ENCODE measurements at places on chromosomes 4 and X. TPM values are rescaled to one million over a fixed set of nuclear protein-coding genes. Genes with fewer than 3 reads are reported as not detected.

GRCh38 chrX:19649226-19649995 lies 134.1 kb upstream of the MAP3K15 start:
- no peak for DNase-seq

- no peak for DNase-seq
Measured at GRCh38 chr4:165209796-165210195, 2.4 kb downstream of the KLHL2 start.

GRCh38 chr4:126541820-126542219 lies 1090.9 kb upstream of the INTU start:
- no peak for DNase-seq

GRCh38 chrX:68878977-68879645 lies 50.3 kb downstream of the EFNB1 start:
- DNase-seq = no peak

DNA sequence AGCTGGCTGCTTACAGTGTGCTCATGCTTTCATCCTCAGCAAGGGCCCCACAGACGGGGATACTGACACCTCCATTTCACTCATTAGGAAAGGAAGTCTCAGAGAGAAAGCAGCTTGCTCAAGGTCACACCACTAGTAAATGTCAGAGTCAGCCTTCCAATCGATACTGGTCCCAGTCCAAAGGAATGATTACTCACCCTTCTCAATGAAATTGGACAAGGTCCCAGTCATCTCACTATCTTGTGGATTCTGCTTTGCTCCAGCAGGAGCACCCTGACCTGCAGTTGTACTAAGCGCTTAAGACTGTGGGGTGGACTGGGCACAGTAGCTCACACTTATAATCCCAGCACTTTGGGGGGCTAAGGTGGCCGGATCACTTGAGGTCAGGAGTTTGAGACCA lies 132.2 kb upstream of the SLC34A2 start:
- DNase-seq = no peak

DNA sequence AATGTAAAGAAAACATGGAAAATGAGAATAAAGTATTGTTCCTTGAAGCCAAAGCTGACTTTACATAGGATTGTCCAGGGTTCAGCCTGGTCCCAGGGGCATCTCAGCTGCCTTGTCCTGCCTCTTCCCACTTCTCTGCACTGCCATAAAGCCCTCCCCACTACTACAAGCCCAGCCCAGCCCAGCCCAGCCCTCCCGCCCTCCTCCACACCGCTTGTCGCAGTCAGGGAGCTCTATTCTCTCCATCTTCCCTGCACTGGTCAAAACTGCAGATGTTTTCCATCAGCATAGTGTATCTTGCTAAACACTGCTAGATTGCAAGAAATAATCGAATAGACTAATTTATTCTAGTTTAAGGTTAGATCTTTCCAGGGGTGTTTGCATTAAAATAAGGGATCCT lies 100.3 kb downstream of the TENM3 start:
- DNase-seq = no peak

- no peak for DNase-seq
Measured at GRCh38 chr4:163941221-163941905, 446.9 kb downstream of the TMA16 start.

- no peak for DNase-seq
Measured at GRCh38 chr4:112403101-112403945, 106.2 kb downstream of the ALPK1 start.

DNA sequence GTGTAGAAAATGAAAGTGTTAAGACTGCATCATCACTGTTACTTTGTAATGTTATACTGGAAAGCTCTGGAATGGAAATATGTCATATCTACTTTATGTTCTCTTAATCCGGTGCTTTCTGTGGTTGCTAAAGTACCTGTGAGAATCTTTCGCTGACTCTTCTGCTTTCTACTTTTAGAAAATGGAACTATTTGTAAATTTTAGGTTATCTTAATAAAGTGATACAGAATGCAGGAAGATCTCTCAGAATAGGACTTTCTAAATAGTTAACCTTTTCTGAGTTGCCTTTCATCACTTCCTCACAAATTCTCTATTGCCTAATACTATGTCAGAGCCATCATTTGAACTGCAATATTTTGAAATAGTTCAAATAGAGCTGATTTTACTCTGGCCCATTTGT lies 69.3 kb downstream of the BMP2K start:
- DNase-seq = no peak

The GLRA3 gene
- total RNA-seq = not detected

The THOC2 gene
- total RNA-seq = 75.8 TPM

DNA sequence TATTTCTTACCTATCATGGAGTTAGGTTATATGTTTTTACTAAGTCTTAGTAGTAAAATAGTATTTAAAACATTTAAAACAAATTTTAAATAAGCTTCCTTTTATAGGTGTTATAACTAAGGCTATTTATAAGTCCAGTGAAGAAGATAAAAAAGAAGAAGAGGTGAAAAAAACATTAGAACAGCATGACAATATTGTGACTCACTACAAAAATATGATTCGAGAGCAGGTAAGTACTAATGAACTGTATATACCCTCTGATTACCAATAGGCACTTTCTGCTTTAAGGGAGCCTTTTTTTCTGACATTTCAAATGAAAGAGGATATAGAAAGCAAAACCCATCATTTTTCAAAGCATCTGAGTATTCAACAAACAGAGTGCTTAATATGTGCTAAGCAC lies 76.6 kb downstream of the USO1 start:
- no peak for DNase-seq

The SLC25A43 gene
- total RNA-seq = 31.2 TPM

GRCh38 chr4:105591573-105591972 lies 39.2 kb downstream of the ARHGEF38 start:
- DNase-seq = no peak

DNA sequence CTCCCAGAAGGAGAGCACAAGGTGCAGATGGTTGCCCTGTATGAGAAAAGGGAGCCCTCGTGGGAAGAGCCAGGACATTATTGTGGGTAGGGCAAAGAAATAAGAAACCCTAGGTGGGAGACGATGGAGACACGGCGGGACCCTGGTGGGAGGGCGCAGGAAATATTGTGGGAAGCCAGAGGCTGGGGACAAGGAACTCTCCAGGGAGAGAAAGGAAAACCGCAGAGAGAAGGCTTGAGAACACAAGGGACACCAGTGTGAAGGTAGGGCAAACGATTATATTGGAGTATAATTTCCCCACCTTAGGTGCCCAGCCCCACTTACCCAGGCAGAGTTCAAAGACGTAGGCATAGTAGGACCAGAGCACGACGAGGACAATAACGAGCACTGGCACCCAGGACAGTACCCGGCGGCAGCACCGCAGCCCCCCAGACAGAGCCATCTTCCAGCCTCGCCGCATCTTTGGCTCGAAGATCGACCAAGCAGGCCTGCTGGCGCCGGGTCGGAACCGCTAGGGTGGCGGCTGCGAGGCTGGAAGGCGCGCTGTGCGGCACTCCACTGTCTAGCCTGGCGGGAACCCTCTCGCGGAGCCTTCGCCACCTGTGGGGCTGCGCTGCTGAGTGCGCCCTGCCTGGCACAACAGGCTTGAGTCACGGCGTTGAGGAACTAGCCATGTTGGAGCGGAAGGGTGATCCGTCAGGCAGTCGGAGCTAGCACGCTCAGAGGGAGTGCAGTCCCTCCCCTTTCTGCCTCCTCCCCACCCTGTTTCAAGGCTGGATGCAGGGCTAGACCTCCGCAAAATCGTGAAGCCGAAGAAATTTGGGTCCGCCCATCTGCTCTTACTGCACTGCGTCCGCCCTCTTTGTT lies at the start of gene ZDHHC15:
Gene ZDHHC15, minus strand, starts transcription at position 473 of the 867 bp plus-strand sequence. Its CDS starts 13 bp downstream, at position 460.
- peak; percentile 31 for DNase-seq

DNA sequence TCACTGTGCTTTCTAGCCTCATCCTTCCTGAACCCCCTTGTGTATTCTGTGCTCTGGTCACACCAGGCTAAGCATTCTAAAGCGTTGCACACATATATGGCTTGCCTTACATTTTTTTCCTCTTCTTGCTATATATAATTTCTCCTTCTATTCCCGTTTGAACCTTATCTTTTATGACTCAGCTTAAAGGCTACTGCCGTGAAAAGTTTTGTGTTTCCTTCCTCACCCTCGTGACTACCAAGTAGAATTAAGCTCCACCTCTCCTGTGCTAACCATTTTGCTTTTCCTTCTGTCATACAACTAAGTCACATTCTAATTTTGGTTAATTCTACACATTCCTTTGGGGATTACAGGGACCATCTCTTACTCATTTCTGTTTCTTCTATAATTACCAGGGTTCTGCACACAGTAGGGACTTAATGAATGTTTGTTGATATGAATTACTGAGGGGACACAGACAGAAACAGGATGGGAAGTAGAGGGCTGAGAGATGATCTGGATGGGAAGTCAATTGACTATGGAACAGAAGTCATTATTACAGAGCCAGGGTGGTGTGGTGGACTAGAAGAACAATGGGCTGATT lies 67.1 kb downstream of the DOCK11 start:
- no peak for DNase-seq
